Lung microvascular endothelial cell (primary cell): ENCODE measurements at places on chromosomes 7 and 10. TPM values are rescaled to one million over a fixed set of nuclear protein-coding genes. Genes with fewer than 3 reads are reported as not detected.

CDC14C gene
- not detected in 2 replicates for total RNA-seq

CHCHD2 gene
- total RNA-seq = 282 and 284 TPM in 2 replicates

TUBAL3 gene
- under 0.01 TPM in 1 of 2 replicates, not detected in the other for total RNA-seq

TMEM273 gene
- total RNA-seq = 4.8 and 6.1 TPM in 2 replicates

ZEB1 gene
- total RNA-seq = 49.7 and 69.4 TPM in 2 replicates

GIMAP1 gene
- total RNA-seq = 13.3 and 16.7 TPM in 2 replicates

FGFBP3 gene
- total RNA-seq = 0.22 and 0.40 TPM in 2 replicates

UNC5B gene
- 10.9 and 12.9 TPM in 2 replicates for total RNA-seq

RTKN2 gene
- total RNA-seq = under 0.01 TPM in 2 replicates

TUBB8 gene
- total RNA-seq = not detected in 2 replicates

SFRP5 gene
- not detected in 2 replicates for total RNA-seq

BMI1 gene
- total RNA-seq = 17.2 and 34.3 TPM in 2 replicates

CAMK2B gene
- under 0.01 and 0.22 TPM in 2 replicates for total RNA-seq

MPP7 gene
- 1.3 and 21.6 TPM in 2 replicates for total RNA-seq

LIPJ gene
- not detected in 2 replicates for total RNA-seq

FAM25G gene
- not detected in 2 replicates for total RNA-seq

CTAGE8 gene
- not detected in 2 replicates for total RNA-seq

FBXL13 gene
- 0.20 and 0.44 TPM in 2 replicates for total RNA-seq

FKBP9 gene
- 111 and 133 TPM in 2 replicates for total RNA-seq

ATP6V1F gene
- 86.5 and 97.6 TPM in 2 replicates for total RNA-seq

MNX1 gene
- total RNA-seq = not detected in 2 replicates

CALML5 gene
- total RNA-seq = not detected in 2 replicates

VSTM4 gene
- 0.22 and 1.6 TPM in 2 replicates for total RNA-seq

PRKRIP1 gene
- total RNA-seq = 8.1 and 10.3 TPM in 2 replicates

ANKRD22 gene
- not detected in 2 replicates for total RNA-seq

LOXL4 gene
- total RNA-seq = under 0.01 and 0.87 TPM in 2 replicates

ADAP1 gene
- 1.7 and 3.2 TPM in 2 replicates for total RNA-seq

ZNF438 gene
- 2.4 and 2.6 TPM in 2 replicates for total RNA-seq

SEMA3C gene
- total RNA-seq = 0.20 and 6.1 TPM in 2 replicates

HOXA13 gene
- total RNA-seq = not detected in 2 replicates

ESYT2 gene
- 32.9 and 42.7 TPM in 2 replicates for total RNA-seq

CPN1 gene
- total RNA-seq = not detected in 2 replicates

LRIT1 gene
- total RNA-seq = not detected in 2 replicates

GRM3 gene
- not detected in 2 replicates for total RNA-seq

MBL2 gene
- total RNA-seq = not detected in 2 replicates

CYP3A4 gene
- total RNA-seq = not detected in 2 replicates

MYL10 gene
- not detected in 2 replicates for total RNA-seq

ANKRD1 gene
- 224 and 350 TPM in 2 replicates for total RNA-seq

WDR86 gene
- total RNA-seq = not detected in 2 replicates

LAMB1 gene
- 315 and 406 TPM in 2 replicates for total RNA-seq

PRKG1 gene
- 0.87 and 3.6 TPM in 2 replicates for total RNA-seq

AGAP5 gene
- total RNA-seq = 0.87 and 1.8 TPM in 2 replicates

SFRP4 gene
- under 0.01 TPM in 1 of 2 replicates, not detected in the other for total RNA-seq

SPDYE16 gene
- not detected in 2 replicates for total RNA-seq

KNDC1 gene
- 0.20 TPM in 1 of 2 replicates, not detected in the other for total RNA-seq

DEPP1 gene
- total RNA-seq = 164 and 225 TPM in 2 replicates

ASB10 gene
- not detected in 2 replicates for total RNA-seq

OGA gene
- 43.8 and 64.3 TPM in 2 replicates for total RNA-seq

PKD1L1 gene
- total RNA-seq = 0.20 and 0.44 TPM in 2 replicates

CRHR2 gene
- not detected in 2 replicates for total RNA-seq

TAS2R3 gene
- total RNA-seq = 0.44 and 0.60 TPM in 2 replicates

LBX1 gene
- not detected in 2 replicates for total RNA-seq

KEL gene
- not detected in 2 replicates for total RNA-seq
